Activated CD4-positive, CD25-positive, alpha-beta regulatory T cell (primary cell): ENCODE measurements at places on chromosomes 7 and 10.

- no peak for DNase-seq
Measured at GRCh38 chr7:142440906-142441411, 183.1 kb upstream of the PRSS58 start.

DNA sequence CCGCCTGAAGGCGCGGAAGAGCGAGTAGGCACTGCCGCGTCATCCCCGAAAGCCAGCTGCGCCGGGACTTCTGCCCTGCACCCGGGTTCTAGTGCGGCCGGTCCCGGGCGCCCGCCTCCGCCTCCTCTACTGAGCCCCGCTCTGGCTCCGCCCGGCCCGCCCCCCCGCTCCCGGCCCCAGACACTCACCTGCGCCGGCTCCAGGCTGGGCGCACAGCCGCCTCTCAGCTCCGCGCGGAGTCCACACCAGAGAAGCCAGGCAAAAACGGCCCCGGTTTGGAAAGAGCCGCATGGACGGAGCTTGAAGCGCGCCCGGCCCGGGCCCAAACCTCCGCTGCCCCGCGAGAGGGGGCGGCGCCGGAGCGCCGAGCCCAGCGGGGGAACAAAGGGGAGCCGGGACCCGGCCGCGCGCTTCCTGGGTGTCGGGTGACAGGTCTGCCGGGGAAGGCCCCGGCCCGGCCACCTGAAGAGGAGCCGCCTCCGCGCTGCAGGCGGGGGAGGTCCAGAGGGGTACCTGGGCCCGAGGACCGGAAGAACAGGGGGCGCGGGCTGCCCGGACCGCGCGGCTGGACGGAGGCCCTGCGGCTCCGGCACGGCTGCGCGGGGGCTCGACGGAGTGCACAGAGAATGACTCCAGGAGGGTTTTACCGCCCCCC, 168.2 kb downstream of the NRF1 start:
- no peak for DNase-seq

DNA sequence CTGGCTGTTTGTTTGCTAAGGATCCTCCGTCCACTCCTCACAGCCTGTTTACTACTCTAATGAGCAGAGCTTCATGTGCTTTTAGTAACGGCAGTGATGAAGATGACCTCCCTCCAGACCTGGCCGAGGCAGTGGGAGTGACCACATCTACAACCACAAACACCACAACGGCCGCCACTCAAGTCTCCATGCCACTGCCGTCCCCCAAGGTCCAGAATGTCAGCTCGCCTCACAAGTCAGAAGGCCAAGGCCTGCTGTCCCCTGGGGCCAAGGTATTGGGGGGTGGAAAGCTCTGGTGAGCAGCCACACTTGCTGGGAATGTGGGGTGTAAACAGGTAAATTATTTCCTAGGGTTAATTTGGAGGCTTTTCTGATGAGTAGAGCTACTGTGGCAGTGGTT, 926.4 kb downstream of the IPMK start:
- DNase-seq = no peak

GRCh38 chr7:24703296-24703695, 54.0 kb downstream of the GSDME start:
- no peak for DNase-seq

GRCh38 chr7:31020652-31021051, 31.5 kb upstream of the ADCYAP1R1 start:
- no peak for DNase-seq

DNA sequence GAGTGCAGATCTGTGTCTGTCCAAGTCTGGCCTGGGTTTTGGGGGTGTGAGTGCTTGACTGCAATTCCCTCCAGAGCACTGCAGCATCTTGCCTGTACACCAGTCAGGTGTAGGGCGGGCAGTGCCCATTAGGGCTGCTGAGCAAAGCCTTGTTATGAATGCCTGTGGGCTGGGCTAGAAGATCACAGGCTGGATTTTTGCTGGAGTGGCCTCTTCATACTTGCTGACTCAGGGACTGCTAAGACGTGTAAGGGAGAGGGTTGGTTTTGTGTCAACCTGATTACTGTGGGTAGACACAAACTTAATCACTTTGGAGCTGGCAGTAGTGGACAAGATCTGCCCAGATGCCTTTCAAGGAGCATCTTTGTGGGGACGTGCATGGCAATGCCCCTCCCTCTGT, 29.6 kb downstream of the DMBT1 start:
- DNase-seq = no peak

- no peak for DNase-seq
Measured at GRCh38 chr7:44307301-44307900, 18.0 kb downstream of the CAMK2B start.

- no peak for DNase-seq
Measured at GRCh38 chr10:119522747-119523426, 19.6 kb downstream of the RGS10 start.

DNA sequence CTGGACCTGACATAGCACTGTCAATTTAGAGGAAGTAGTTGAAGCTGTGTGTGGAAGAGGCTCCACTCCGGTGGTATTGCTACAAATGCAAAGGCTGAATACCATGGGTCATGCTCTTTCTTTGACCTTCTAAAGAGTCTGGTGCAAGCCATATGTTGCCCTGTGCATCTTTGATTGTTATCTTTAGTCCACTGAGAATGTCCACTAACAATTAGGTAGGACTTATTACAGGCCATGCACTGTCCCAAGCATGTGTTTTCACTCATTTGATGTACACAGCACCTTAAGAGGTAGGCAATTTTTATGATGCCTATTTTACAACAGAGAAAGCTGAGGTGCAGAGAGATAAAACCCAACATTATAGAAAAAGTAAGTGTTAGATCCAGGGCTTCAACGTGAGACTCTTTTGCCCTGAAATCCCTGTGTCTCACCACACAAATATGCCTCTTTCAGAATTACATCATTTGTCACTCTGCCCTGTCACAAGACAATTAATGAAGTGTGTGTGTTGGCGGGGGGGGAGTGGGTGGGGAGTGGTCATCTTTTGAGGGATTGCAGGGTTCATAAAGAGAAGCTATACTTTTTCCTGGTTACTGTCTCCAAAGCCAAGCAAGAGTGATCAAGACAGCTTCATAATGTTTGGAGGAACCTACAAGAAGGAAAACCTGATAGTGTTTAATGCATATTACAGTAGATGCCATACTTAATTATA, 637.6 kb upstream of the IGFBP3 start:
- DNase-seq = no peak
